ENCODE measurements at places on chromosomes 2 and 18.
A peak's percentile ranks its signal among the peaks of the same experiment; 100 is the strongest.

GRCh38 chr2:288758-289361, 969 bp upstream of the ALKAL2 start:
- no peak for DNase-seq

DNA sequence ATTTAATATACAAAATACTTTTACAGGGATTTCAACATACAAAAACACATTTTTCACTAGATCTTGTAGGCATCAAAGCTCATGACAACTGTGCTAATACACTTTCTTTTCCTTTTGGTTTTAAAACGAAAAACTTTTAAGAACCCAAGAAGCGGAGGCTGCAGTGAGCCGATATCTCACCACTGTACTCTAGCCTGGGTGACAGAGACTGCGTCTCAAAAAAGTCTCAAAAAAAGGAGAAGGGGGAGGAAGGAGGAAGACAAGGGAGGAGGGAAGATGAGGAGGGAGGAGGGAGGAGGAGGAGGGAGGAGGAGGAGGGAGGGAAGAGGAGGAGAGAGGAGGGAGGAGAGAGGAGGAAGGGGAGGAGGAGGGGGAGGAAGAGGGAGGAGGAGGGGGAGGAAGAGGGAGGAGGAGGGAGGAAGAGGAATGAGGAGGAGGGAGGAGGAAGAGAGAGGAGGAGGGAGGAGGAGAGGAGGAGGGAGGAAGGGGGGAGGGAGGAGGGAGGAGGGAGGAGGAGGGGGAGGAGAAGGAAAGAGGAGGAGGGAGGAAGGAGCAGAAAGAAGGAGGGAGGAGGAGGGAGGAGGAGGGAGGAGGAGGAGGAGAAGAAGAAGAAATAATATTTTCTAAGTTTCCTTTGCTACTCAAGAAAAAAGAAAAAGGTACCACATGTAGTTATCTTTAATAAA, 13.8 kb downstream of the ROCK2 start:
- no peak for DNase-seq

DNA sequence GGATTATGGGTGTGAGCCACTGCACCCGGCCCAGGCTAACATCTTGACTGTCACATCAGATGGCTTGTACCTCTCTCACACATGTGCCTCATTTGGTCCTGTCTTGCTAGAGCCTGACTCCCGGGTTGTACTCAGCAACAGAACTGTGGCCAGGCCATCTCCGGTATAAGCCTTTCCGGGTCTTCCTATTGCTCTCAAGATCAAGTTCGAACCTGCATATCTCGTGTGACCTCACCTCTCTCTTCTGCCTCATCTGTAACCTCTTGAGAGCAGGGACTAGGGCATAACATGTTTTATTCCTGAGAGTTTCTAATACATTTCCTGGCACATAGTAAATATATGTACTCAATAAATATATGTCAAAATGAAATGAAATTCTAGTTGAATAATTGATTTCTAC, 114.0 kb downstream of the ACAA2 start:
- no peak for DNase-seq

DNA sequence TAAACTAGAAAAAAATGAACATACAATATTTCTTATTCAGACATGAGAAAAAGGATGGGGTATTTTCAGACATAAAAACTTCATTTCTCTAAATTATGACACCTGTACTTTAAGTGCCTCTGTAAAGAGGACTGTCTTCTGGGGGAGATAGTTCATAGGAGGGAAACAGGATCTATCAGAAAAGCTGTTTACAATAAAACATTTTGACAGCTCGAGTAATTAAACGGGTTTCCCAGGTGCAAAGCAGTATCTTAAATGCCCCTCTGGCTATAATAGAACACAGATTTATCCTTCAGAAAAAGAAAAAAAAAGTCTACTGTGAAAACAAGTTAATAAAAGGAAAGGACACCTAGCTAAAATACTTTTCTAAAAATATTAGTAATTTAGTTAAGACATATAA, 311.4 kb upstream of the UBE2E3 start:
- DNase-seq = no peak

- DNase-seq = peak; percentile 72
These were observed 411.0 kb upstream of the GYPC start for GRCh38 chr2:126244937-126245336.

DNA sequence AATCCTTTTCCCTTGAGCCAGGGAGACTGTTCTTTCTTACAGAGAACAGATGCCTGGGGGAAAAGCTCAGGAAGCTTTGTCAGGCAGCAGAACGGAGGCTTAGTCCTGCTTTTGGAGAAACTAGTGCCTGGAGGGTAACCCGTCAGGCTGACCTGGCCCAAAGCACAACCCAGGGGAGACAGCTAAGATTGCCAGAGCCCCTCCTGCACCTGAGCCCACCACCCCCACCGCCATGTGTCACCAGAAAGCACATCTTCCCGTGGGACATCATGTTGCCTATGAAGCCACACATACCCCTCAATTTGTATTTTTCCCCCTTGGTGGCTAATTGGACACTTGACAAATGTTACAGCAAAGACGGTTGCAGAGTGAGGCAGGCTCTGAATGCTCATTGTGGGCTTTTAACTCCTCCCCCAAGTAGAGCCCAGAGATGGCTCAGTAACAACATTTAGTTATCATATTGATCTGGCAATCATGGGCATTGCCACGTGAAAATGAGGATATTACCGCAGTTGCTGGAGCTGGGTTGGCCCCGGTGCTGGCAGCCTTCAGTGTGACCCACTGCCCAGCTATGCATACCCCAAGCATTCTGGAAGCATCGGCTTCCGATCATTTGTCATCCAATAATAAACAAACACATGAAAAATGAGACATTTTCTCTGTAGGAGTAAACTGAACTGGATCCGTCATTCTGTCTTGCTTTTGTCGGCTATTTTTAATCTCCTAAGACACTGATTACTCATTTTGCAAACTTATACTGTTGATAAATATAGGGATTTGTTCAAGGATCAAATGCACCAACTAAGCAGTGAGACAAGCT, 229.5 kb downstream of the ATAD2B start:
- no peak for DNase-seq

DNA sequence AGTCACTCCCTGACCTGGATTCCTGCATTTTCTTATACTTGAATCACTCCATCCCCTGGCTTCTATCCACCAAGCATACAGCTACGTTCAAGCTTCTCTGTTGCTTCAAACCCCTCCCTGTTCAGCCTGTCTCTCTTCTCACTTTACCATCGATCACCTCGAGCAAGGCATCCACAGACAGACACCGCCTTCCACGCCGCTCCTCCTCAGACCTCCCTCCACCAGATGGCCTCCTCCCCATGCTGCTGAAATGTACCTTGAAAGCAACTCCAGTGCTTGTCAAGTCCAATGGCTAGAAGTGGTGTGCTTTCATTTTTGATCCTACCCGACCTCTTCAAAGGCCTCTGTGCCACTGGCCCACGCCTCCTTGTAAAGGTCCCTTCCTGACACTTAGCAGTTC, 131.3 kb upstream of the ACAA2 start:
- no peak for DNase-seq

DNA sequence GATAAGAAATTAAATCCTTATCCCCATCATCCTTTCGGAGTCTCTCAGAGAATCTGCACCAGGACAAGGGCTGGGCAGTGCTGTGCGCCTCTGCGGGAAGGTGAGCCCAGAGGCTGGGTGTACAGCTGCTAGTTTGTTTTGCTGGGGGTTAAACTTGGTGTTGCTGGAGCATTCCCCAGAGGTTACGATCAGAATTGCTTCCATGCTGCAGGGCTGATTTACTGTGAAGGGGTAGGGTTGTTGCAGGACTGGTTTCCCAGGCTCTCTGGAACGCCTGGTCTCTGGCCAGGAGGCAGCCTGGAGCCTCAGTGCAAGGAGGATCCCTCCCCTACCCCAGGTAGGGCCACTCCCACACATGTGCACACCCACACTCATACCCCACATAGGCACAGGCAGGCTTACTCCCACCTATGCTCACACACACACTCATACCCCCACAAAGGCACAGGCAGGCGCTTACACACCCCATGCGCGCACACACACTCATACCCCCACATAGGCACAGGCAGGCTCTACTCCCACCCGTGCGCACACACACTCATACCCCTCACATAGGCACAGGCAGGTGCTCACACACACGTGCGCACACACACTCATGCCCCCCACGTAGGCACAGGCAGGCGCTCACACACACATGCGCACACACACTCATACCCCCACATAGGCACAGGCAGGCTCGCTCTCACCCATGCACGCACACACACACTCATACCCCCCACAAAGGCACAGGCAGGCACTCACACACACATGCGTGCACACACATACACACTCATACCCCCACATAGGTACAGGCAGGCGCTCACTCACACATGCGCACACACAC, 11.3 kb downstream of the CNNM4 start:
- no peak for DNase-seq

DNA sequence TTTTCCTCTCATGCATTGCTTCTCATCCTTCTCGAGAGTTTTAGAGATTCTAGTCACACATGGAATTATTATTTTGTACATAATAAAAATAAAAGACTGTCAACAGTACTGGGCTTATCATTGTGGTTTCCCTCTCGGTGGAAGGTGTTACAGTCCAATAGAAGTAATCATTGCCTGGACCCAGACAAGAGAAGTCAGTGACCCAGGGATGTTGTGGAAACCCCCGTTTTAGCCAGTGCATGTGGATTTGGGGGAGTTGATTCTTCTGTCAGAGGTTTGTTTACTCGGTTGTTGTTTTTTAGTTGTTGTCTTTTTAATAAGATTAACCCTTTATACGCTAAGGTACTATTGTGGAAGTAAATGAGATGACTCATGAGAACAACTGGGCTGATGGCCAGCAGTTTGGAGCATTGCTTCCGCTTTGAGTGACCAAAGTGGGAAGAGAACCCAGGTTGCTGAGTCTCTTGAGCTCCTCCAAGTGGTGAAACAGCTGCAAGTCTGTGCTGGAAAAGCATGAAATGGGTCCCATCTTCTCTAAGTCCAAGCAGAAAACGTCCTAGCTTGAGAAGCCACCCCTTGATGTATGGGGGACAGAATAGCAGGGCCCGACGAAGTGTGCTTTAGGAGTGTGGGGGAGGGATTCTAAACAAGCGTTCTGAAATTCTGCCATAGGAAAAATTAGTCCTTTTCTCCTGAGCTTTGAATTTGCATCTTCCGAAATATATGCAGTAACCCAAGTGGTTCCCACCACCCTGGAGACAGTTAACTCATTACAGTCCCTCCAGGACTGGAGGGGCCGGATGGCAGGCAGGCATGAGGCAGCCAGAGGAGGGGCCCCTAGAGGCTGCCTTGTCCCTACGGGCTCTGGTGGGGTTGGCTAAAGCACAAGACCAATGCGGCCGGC, 61.8 kb upstream of the GPR45 start:
- no peak for DNase-seq

DNA sequence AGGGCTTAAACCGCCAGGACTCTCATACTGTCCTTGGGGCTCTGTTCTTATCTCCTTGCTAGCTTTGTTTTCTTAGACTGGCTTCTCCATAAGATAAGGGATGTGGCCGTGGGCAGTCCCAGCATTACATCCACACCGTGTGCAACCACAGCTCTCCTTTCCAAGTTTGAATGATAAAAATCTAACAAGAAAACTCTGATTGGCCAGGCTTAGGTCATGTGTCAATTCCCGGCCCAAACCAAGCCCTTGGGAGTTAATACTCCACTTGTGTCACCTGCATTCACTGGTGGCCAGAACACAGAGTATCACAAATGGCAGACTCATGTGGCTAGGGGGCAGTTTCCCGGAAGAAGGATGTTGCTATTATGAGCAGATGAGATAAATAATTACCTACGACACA, 43.2 kb upstream of the KDM3A start:
- no peak for DNase-seq

DNA sequence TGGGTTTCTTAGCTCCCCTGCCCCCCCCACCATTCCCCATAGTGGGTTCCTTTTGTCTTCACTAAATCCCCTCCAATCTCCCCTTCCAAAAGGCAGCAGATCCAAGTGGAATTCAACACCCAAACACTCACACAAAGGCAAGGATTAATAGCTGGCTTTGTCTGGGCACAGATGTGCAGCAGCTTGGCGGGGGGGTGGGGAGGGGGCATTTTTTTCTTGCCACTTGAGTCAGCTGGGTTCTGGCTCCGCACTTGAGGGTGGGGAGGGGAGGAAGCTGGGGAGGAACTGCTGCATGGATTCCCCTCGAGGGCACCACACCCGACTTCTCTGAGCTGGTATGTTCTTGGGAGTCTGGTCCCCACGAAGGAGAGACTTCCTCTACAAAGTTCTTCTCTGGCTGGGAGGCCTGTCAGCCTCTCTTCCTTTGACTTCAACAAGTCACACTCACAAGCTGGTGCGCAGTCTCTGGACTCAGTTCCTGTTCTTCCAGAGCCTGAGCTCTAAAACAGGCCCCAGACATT, 36.0 kb downstream of the SERTAD2 start:
- DNase-seq = no peak

DNA sequence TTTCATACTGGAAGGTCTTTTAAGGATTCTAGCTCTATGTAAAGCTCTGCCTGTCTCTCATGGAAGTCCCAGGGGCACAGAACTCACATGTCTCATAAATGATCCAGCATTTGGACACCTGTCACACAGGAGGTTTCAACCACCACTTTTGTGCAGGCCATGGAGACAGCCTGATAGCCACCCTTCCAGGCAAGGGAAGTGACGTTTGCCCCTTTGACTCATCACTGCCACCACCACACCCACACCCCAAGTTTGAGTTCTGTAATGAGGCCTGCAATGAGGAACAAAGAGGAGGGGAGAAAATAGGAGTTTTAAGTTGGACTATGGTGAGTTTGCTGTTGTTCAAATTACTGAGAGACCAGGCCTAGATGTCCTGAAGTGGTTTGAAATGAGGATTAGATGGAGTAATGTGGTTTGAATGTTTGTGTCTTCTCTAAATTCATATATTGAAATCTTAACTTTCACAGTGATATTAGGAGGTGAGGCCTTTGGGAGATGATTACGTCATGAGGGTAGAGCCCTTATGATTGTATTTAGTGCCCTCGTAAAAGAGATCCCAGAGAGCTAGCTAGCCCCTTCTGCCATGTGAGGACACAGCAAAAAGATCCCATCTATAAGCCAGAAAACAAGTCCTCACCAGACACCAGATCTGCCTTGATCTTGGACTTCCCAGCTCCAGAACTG, 175.3 kb upstream of the EPHA4 start:
- DNase-seq = peak; percentile 17

DNA sequence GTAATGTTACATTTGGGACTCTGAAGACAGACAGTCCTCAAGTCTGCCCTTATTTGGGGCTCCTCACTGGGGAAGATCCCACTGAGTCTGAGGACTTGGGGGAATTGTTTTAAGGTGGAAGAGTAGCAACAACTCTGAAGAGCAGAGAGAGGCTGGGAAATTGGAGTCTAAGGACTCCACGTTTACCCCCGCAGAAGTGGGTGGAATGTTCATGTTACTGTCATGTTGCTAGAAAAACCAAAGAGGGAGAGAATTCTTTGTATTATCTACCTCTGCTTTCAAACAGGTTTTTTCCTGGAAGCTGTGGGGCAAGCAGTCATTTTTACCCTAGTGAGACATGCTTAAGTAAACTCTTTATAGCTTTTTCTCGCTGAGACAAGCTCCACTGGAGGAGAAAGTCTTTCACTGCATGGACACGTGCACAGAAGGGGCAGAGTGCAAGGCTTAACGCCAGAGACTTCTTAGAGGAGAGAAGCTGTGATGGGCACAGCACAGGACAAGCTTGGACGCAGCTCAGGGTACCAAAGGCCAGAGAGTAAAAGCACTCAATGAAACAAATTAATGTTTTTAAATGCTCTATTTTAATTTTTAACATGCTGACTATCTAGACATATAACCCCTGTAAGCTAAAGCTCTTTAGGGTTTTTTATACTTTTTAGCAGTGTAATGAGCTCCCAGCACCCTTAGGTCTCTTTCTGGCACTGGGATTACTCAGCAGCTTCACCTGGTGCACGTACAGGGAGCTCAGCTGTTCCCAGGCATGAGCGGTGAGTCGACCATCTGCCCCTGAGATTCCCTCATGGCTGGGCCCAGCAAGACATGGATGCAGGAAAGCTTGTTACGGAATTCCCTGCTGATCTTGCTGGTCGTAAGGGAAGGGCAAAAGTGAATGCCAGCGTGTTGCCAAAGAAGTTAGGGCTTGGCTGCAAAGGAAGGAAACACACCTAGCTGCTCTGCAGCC, 54.5 kb upstream of the BIN1 start:
- DNase-seq = no peak
